Gastrocnemius medialis (tissue), 4 donors: ENCODE measurements at places on chromosomes 12 and 14.

DNA sequence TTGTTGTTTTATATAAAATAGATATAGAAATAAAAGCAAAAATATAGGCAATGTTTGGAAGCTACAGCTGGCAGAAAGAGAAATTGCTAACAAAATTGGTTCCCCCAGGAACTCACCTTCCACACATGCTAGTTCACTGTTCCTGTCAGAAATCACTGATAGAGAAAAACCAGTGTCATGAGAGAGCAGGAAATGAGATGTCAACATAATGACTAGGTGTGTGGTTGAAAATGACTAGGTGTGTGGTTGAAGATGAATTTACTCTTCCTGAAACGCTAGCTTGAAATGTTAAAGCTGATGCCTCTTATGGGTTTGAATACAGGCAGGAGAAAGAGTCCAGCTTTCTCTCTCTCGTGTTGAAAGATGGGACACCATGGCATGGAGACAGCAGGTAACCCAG, 216.3 kb downstream of the C12orf42 start:
- no peak for DNase-seq

DNA sequence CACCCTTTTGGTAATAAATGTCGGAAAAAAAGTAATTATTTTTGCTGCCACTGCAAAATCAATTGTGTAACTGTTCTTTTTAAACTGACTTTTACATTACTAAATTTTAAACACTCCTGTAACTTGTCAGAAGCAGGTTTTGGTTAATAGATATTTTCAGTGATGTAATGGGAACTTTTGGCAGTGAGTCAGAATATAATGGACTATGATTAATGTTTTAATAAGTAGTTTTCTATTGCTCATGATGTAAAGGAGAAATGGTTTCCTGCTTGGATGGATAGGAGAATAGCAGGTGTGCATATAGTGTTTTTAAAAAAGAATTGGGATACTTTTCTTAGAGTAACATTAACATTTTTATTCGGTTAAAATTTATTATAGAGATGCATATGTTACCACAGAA, 58.8 kb downstream of the TRMT5 start:
- no peak for DNase-seq

GRCh38 chr14:94021416-94022157, 4.6 kb upstream of the OTUB2 start:
- no peak for DNase-seq

DNA sequence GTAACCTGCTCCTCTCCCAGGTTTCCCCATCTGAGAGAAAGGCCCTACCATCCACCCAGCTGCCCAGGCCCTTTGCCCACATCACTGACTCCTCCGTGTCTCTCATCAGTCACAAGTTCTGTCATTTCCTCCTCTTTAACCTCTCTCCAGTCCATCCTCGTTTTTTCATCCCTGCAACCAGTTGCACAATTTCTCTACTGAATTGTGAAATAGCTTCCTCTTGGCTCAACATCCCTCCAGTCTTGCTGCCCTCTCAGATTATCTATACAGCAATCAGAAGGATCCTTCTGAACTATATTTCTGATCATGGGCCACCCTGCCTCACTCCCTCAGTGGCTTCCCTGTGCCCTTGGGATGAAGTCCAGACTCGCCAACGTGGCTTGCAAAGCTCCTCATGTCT, 6.8 kb downstream of the FAM161B start:
- no peak for DNase-seq

DNA sequence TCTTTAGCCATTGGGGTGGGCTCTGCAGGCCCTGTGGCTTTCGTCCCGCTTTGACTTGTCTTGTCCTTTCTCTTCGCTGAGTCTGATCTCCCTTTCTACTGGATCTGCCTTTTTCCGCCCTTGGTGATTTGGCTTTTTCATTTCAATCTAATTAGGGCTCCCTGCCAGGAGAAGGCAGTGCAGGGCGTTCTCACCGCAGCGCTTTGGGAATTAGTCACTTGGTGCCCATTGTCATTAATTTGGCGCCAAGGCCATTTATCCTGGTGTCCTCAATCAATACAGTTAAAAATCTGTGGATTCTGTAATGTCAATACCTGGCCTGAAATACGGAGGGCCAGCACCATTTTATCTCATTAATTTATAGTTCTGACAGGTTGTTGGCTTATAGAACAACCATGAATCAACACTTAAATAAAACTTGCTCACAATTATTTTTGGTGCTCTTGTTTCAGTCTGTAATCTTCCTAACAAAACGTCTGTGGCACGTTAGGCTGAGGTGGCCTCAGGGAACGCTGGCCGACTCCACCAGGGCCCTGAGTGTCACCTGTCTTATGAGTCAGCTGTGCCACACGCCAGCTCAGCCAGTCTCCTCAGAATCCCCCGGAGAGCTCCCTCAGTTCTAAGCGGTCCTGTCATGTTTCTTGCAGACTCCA, 115.7 kb downstream of the BEGAIN start:
- DNase-seq = peak; percentile 91

DNA sequence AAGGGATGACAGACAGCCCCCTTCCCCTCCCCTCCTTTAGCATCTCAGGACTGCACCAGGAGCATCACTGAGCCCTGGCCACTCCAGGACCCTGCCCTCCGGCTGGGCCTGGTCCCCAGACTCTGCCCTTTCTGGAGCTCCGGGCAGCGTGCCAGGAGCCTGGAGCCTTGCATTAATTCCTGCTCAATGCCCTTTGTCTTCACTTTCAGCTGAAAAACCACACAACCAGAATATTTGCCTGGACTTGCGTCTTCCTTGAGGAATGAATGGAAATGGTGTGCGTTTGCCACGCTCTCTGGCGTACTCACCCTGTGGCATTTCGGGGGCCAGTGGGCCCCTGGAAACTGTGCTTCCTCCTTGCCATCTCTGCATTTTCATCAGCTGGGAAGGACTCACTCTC, 8.5 kb upstream of the RFLNA start:
- no peak for DNase-seq

DNA sequence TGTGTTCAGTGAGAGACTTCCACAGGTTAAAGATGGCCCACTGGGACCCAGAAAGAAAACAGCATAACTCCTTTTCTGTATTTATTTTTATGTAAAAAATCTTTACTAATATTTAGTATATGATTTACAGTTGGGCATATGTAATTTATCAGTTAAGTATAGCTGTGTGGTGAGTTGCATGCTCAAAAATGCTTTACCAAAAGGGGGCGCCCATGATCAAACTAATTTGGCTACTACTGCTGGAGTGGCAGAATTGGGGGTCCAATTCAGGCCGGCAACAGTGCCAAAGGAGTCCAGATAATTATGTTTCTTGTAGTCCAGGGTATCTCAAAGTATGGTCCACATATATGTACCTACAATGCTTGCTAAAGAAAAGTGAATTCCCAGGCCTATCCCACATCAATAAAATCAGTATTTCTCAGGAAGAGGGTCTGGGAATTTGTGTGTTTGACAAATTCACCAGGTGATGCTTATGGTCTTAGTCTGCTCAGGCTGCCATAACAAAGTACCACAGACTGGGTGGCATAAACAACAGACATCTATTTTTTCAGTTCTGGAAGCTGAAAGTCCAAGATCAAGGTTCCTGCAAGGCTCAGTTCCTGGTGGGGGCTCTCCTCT, 152.0 kb downstream of the KTN1 start:
- no peak for DNase-seq

GRCh38 chr12:115470977-115471376, 787.0 kb upstream of the TBX3 start:
- no peak for DNase-seq

- DNase-seq = no peak
These were observed 28.9 kb upstream of the TSPAN8 start for GRCh38 chr12:71186571-71187288.

DNA sequence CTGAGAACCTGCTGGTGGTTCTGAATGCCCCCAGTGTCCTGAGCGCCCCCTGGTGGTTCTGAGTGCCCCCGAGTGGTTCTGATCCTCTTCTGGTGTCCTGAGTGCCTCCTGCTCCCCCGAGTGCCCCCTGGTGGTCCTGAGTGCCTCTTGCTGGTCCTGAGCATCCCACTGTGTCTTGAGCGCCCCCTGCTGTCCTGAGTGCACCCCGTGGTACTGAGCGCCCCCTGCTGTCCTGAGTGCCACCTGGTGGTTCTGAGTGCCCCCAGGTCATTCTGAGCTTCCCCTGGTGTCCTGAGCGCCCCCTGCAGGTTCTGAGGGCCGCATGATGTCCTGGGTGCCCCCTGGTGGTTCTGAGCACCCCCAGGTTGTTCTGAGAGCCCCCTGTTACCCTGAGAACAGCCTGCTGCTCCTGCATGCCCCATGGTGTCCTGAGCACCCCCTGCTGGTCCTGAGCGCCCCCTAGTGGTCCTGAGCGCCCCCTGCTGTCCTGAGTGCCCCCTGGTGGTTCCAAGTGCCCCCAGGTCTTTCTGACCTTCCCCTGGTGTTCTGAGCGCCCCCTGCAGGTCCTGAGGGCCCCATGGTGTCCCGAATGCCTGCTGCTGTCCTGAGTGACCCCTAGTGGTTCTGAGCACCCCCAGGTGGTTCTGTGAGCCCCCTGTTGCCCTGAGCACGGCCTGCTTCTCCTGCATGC, 1165.4 kb downstream of the TMEM121 start:
- DNase-seq = no peak

- DNase-seq = no peak
These were observed 130.5 kb downstream of the KIF26A start for GRCh38 chr14:104268725-104269436.

GRCh38 chr14:55807053-55807880, 227.3 kb downstream of the KTN1 start:
- peak; percentile 52 for DNase-seq

DNA sequence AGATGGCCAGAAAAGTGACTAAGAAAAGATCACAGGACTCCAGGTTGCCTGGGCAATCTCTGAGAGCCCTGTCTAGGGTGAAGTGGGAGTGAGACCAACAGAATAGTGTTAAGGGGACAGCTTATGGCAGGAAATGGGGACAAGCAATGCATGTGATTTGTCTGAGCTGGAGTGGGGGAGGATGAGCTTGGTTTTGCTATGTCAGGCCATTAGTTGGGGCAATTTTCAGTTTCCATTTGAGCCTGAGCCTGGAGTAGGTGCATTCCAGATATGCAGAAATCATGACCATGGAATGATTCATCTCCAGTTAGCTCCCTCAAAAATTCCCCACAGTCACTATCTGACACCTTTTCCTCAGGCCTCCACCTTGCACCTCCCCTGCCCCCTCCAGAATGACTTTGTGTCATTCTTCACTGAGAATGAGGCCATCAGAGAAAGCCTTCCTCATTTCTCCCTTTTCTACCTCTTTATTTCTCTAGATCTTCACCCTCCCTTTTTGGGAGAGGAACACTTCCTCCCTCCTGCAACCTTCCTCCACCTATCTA, 150.9 kb upstream of the PLEKHG7 start:
- DNase-seq = no peak

GRCh38 chr14:100440758-100441203, 117.6 kb downstream of the SLC25A47 start:
- no peak for DNase-seq

DNA sequence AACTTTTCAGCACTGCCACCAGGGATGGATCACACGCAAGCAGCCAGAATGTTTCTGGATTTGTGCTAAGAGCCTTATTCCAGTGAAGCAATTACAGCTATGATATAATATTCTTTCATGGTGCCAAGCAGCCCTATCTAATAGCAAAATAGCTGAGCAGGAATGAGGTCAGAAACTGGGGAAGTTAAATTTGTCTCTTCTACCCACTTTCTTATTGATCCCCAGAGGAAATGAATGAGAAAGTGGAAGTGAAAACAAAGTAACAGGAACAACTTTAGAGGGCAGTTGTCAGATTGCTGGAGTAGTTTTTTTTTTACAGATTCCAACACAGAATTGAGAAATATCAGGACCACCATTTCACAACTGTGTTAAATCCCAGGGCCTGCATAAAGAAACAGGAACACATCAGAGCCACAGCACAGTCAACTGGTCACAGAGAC, 44.8 kb downstream of the GCH1 start:
- no peak for DNase-seq

DNA sequence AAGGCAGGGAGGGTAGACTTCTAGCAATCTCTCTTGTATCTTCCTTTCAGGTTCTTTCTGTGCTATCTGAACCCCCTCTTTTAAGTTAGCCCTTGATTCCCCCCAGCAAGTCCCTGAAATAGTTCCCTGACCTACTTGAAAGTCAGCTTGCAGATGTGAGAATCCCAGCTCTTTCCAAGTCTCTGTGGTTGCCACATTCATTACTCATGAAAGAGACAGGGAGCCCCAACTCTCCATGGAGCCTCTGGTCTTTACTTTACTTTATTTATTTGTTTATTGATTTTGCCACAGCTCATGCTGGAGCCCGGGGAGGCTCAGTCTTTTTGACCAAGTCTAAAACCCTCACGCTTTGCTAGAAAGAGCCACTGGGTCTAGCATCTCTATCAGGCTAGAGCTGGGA, 193.6 kb upstream of the FAR2 start:
- DNase-seq = no peak
